ENCODE measurements at places on chromosomes 12 and 14. TPM values are rescaled to one million over a fixed set of nuclear protein-coding genes. Genes with fewer than 3 reads are reported as not detected.

GRCh38 chr12:120224304-120225199 lies 23.6 kb upstream of the RPLP0 start:
- no peak for DNase-seq

DNA sequence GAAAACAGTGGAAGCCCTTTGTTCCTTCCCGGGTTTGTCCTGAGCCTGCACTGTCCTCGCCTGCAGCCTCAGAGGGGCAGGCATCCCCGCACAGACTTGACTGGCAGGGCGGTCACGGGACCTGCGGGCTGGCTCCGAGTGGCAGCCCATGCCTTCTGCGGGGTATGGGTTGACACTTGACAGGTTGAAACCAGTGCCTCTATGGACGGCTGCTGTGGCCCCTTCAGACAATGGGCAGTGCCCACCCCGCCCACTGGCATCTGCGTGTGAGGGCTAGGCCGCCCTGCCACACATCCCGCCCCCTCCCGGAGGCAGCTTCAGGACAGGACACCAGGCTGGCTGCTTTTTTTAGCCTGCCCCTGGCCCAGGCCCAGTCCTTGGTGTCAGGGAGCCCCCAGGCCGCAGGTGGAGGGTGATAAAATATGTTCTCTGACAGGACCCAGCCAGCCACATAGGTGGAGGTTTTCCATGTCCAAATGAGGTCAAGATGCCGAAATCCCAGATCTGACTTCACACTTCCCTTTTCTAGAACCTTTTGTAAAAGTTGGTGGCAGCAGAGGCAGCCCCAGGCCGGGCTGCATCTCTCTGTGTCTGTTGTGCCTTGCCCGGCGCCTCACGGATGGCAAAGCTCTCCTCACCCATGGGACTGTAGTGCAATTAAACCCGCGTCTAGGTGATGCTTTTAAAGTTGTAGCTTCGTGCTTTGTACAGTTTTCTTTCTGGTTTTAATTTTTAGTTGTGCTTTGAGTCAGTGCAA lies 10.0 kb downstream of the ANKRD9 start:
- DNase-seq: no peak

DNA sequence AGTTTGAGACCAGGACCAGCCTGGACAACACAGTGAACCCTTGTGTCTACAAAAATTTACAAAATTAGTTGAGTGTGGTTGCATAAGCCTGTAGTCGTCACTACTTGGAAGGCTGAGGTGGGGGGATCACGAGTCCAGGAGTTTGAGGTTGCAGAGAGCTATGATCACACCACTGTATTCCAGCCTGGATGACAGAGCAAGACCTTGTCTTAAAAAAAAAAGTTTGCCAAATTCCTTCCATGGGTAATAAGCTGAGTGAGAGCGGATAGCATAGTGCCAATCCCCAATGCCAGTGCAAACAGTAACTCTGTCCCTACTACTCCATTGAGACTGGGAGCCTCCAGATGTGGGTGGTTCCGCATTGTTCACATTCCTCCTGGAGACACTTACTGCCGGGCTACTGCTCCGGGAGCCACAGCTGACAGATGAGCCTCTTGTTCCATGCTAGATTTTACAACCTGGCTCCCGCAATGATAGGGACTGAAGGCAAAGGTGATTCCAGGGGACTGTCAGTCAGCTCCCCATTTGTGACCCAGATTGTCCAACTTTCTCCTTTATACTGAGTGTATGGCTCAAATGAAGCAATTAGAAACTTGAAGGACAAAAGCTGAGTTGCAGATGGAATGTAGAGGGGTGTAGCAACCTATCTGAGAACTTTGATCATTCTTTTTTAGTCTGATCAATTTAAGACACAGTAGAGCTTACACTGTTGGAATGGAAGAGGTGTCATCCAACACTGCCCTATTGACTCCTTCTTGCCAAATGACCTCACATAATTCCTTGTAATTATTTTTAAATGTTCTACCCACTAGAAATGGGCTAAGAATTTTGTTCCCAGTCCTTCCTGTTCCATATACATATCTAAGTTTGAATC lies 13.4 kb upstream of the FRMD6 start:
- DNase-seq: no peak

SYT1 gene
- 0.10 TPM for total RNA-seq
